Iris pigment epithelial cell (primary cell): ENCODE measurements at places on chromosomes 11 and 22.

DNA sequence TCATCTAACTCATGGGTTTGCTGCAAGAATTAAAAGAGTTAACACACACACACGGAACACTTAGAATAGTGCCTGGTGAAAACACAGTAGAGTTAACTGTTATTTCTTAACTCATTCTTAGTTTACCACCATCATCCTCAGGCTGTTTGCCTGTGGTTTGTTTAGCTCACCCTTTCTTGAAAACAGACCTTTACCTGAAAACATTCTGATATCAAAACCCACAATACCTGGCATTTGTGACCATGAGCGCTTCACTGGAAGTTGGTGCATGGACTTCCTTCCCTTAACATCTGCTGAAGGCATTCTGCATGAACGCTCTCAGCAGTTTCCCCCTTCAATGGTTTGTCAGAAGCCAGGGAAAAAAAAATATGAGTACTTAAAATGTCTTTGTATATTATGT lies 256.0 kb downstream of the ETS1 start:
- DNase-seq = no peak

DNA sequence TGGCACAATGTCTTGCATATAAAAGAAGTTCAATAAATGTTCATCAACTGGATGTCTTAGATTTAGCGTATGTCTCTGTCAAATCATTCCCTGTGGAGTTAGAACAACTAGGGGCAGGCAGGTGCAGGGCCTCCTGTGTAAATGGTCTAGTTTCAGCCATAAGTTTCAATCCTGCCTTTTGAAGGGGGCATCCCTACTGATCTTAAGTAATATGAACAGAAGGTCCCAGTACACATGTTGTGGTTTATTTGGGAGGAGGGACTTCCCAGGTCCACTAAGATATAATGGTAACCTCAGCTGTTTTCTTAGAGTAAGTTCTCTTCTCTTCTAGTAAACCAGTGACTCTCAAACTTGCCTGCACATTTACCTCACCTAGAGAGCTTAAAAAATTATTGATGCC lies 19.8 kb downstream of the TTC12 start:
- DNase-seq = no peak

DNA sequence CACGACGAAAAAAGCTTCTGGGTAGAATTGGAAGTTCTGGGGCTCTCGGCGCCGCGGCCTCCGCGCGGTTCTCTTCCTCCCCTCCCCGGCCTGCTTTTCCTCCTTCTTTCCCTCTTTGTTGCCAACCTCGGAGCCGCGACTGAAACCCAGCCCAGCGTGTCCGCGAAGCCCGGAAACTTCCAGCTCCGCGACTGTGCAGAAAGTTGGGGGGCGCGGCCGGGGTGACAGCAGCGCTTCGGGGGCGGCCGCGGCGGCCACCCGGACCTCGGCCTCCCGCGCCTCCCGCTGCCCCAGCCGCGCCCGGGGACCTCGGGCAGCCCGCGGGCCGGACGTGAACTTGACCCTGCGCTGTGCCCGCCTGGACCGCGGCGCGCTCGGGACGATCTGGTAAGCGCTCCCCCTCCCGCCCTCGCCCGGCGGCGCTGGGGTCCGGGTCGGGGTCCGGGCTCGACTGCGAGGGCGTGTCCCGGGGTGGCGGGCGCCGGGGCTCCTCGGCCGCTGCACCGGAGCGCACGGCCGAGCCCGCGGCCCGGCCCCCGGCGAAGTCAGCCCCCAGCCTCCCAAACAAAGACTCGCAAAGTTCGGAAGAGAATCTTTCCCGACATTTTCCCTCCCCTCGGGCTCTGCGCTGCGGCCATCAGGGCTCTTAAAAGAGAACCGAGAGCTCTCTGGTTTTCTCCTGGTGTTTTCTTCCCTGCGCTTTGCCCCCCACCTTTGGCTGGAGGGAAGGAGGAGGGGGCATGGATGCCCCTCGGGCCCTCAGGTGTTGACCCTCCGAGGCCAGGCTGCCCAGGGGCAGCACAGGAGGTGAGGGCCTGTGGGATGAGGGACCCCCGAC lies 67.9 kb upstream of the WNT7B start:
- DNase-seq = no peak

- DNase-seq = peak; percentile 51
These were observed 25.2 kb downstream of the OR51E2 start for GRCh38 chr11:4672470-4672869.

GRCh38 chr11:10066441-10066840 lies 227.6 kb downstream of the SBF2 start:
- DNase-seq = no peak

- DNase-seq = peak; percentile 55
These were observed 133.0 kb downstream of the PLEKHA7 start for GRCh38 chr11:16881074-16881709.

GRCh38 chr22:22931557-22932270 lies 44.1 kb downstream of the IGLL5 start:
- no peak for DNase-seq
